AG04450 (cell line): ENCODE measurements at places on chromosomes 5 and 9. TPM values are rescaled to one million over a fixed set of nuclear protein-coding genes. Genes with fewer than 3 reads are reported as not detected.

The PKD2L2 gene
- polyA plus RNA-seq = 0.09 TPM in 1 of 2 replicates, not detected in the other

The RANBP3L gene
- polyA plus RNA-seq = not detected in 2 replicates

The ROPN1L gene
- polyA plus RNA-seq = 0.24 and 0.29 TPM in 2 replicates

The IFNE gene
- polyA plus RNA-seq = 0.52 and 0.67 TPM in 2 replicates

The CDKN2A gene
- polyA plus RNA-seq = 29.7 and 40.4 TPM in 2 replicates

The PTGES gene
- polyA plus RNA-seq = 17.0 and 21.4 TPM in 2 replicates

The LRRTM2 gene
- 1.9 and 2.6 TPM in 2 replicates for polyA plus RNA-seq

The TMEM252 gene
- polyA plus RNA-seq = not detected in 2 replicates

The PDZD2 gene
- 0.26 and 0.40 TPM in 2 replicates for polyA plus RNA-seq

The STPG3 gene
- not detected in 2 replicates for polyA plus RNA-seq

The DENND4C gene
- 20.5 and 27.9 TPM in 2 replicates for polyA plus RNA-seq

The DOCK2 gene
- polyA plus RNA-seq = 1.2 and 1.6 TPM in 2 replicates

The PHYHD1 gene
- polyA plus RNA-seq = 9.3 and 11.6 TPM in 2 replicates

The DCAF12 gene
- 27.8 and 29.4 TPM in 2 replicates for polyA plus RNA-seq

The SCGB3A2 gene
- not detected in 2 replicates for polyA plus RNA-seq

The FCN1 gene
- polyA plus RNA-seq = not detected in 2 replicates
